ENCODE measurements at places on chromosomes 4 and X.
A peak's percentile ranks its signal among the peaks of the same experiment; 100 is the strongest.

DNA sequence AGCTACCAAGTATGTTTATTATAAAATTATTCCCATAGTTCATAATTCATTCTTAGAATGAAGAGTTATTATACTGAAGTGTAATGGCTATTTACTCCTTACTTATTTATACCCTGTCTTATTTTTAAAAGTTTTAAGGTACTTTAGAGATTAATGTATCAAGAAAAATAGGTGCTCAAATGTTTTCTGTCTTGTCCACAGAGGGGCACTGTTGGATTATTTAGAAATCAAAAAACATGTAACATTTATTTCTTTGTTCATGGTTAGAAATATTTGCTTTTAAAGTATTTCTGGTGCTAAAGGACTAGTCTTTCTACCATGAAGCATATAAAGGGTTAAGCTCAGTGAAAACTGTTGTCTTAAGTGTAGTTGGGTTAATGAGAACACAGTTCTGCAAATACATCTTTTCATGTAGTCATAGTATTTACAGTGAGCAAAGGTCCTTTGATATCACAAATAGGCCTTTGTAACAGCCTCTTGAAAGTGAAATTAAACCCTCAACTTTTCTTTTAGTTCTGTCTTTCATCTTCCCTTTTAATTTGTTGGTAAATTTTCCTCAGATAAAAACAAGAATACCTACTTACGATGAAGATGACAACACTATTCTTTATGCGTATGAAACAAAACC lies 7.7 kb downstream of the SCML1 start:
- DNase-seq, result peak; percentile 70

GRCh38 chrX:27815209-27815608 lies 7.4 kb downstream of the MAGEB10 start:
- DNase-seq, result no peak

- DNase-seq, result no peak
Measured at GRCh38 chr4:10074767-10075105, 41.9 kb downstream of the WDR1 start.

DNA sequence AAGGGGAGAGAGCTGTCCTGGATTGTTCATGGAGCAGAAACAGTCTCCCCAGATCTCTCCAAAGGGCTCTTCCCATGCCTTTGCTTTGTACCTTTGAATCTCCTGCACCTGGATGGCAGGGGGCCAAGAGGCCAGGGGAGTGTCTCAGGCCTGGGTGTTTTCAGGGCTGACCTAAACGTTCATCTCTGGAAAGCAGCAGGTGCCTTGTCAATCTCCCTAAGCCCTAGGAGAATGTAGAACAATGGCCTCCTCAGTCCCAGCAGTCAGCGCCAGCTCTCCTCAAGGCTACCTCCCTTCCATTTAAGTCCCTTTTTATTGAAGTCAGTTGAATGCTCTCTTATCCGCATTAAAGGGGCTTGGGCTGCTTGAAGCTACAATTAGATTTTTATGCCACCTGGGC lies 31.2 kb upstream of the NSUN7 start:
- peak; percentile 31 for DNase-seq

DNA sequence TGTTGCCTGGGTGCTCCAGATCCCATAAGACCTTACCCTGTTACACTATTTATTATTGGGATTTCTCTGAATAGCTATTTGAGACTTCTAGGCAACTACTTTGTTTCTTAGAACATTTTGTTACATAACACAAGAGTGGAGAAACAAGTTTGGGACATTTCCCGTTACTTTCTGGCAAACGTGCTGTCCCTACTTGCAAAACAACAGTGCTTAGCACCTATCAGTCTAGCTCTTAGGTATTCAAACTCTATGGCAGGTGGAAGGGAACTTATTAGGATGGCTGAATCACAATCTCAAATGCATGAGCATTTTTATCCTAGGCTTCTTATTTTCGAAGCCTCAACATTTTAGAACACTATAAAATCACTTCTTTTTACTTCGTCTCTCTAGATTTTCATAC lies 613.6 kb downstream of the DMD start:
- DNase-seq, result no peak

DNA sequence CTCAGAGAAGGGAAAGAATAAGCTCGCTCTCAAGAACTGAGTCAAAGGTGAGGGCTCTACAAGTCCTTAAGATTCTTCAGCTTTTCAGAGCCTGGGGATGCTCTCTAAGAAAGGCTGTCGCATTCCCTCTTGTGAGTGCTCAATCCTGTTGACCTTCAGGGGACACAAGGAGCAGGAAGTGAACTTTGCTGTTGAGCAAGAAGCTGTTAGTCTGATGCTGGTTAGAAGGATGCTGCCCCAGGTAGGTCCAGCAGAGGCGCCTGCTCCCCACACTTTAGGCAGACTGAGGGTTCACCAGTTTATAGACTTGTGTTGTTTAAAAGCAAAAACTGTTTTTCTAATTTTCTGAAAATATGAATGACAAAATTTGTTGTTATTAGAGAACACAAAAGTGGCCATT lies 125.4 kb upstream of the SPOCK3 start:
- no peak for DNase-seq

- no peak for DNase-seq
Measured at GRCh38 chr4:121769341-121769740, 4.4 kb upstream of the SMIM43 start.

- no peak for DNase-seq
Measured at GRCh38 chr4:184384056-184384809, 90.1 kb downstream of the IRF2 start.

GRCh38 chrX:38311743-38312142 lies 15.6 kb downstream of the RPGR start:
- DNase-seq, result no peak

DNA sequence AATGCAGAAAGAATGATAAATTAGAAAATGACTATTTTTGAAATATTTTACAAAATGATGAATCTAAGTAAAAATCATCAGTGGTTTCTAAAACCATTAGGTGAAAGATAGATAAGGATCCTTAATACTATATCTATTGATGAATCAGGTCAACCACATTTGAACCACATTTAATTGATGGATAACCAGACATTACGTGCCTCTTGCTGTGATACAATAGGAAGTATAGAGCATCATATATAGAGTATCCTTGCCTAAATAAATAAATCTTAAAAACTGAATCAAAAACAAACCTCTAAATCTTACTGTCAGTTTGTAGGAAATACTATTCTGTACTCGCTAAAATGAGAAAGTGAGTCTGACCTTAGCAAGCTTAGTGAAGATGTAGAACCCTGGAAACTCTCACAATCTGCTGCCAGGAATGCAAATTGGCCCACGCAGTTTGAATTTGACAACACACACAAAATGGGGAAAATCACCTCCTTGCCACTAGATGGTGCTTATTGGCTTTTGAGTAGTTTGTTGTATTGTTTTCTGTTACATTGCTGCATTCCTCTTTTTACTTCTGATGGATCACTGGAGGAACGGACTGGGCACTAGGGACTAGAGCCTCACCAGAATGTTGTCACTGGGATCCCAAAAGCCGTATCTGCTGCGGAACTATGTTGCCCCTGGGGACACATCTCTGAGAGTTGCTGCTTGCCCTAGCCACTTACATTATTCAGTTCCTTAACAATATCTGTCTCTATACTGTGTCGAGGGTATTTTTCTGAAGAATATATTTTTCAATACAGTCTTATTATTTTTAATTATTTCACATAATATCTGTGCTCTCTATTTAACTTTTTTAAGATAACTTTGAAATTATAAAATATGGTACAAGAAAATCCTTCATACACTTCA lies 25.4 kb upstream of the SLAIN2 start:
- DNase-seq, result peak; percentile 72

DNA sequence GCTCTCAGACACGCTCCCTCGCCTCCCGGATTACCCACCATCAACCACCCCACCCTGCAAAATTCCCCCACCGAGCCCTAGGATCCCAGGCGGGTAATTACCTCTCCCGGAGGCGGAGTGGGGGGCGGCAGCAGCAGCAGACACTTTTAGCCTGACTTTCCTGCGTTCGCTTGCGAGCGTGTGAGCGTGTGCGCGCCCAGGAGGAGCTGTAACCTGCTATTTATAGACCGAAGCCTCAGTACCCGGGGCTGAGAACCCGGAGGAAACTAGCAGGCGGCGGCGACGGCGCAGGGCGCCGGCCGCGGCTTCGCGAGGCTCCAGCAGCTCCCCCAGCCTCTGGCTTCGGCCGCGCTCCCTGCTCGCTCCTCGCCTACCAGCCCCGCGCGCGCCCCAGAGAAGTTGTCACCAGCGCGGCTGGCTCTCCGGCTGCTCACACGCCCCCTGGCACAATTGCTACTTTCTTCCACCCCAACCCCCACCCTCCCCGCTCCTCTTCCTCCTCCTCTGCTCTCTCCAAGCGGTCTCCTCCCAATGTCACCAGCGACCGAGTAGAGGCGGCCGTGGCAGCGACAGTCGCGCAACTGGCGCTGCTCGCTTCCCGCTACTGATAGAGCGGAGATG lies at the start of gene INPP4B:
INPP4B (minus strand) TSS at position 194 of the 621 bp plus-strand sequence.
- peak; percentile 9 for DNase-seq

- DNase-seq, result no peak
Measured at GRCh38 chr4:73499996-73500765, 18.6 kb downstream of the AFM start.

DNA sequence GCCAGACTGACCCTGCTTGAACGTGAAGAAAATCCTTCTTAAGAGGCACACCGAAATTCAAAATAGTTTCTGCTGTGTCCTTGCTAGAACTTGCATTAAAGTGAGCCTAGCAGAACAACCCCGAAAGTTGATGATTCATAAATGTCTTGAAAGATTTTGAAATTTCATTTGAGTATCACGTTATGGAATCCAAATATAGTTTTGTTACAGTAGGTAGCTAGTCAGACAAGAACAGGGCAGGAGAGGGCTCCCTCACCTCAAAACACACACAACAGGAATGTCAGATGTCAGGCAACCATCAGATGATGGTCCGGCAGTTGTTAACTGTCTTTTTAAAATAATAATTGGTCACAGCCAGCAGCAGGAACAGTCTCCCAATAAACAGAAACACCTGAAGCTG lies 259.6 kb upstream of the GNPDA2 start:
- DNase-seq, result no peak
